ENCODE measurements at places on chromosomes 7 and 10.

GRCh38 chr7:5594616-5595544 is 171.2 kb upstream of the TNRC18 start:
- peak; percentile 80 for DNase-seq

DNA sequence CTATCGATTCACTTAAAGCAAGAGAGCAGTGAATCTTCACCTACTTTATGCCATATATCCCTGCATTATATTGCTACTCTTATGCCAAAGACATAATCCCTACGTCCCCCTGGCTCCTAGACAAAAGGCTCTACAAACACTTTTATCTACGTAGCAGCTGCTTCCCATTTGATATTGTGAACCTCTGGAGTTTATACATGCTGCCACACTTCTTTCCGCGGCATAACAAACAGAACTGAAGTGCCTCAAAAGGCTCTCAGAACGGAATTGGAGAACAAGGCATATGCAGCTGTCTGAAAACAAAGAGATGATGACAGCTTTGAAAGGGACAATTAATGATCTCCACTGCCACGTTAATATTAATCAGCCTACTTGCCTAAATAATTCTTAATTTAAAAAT is 985.6 kb upstream of the LRRN3 start:
- no peak for DNase-seq

GRCh38 chr7:101167645-101168411 is 2.5 kb upstream of the VGF start:
- DNase-seq, result no peak

- DNase-seq, result no peak
Observed at GRCh38 chr10:1274111-1274661, 218.0 kb downstream of the WDR37 start.

- peak; percentile 12 for DNase-seq
Observed at GRCh38 chr7:135493362-135493761, 16.5 kb downstream of the CNOT4 start.

DNA sequence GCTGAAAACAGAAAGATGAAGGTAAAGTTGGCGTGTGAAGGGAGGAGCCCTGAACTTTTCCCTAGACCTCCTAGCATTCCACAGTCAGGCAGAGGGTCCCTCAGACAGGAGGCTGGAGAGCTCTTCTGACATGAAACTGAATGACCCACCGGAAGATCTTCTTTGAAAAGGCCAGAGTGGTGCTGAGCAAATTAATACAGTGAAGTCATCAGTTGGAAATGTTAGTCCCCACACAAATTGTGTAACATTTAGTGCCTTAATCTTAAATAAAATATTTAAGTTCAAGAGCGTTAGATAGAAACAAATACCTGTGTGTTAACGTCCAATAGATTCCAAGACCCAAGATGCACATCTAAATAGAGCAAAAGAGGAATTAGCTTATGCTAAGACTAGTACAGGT is 49.0 kb upstream of the WNT16 start:
- no peak for DNase-seq

- DNase-seq, result no peak
Observed at GRCh38 chr10:5068274-5068984, 25.8 kb upstream of the AKR1C3 start.

GRCh38 chr7:99734987-99735386 is at the start of gene CYP3A7:
CYP3A7 (minus strand) TSS chr7:99735196; CDS start chr7:99735093, 103 bp downstream.
- DNase-seq, result no peak

GRCh38 chr10:82071231-82071630 is 196.2 kb downstream of the NRG3 start:
- no peak for DNase-seq

DNA sequence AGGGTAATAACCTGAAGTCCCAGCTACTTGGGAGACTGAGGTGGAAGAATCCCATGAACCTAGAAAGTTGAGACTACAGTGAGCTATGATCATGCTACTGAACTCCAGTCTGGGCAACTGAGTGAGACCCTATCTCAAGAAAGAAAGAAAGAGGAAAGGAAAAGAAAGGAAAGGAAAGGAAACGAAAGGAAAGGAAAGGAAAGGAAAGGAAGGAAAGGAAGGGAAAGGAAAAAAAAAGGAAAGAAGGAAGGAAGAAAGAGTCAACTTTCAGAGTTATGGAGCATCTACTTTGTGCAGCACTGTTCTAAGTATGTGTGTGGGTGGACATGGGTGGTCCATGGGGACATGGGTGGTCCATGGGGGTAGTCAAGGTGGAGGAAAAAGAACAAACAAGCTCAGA is 24.1 kb upstream of the R3HCC1L start:
- no peak for DNase-seq

DNA sequence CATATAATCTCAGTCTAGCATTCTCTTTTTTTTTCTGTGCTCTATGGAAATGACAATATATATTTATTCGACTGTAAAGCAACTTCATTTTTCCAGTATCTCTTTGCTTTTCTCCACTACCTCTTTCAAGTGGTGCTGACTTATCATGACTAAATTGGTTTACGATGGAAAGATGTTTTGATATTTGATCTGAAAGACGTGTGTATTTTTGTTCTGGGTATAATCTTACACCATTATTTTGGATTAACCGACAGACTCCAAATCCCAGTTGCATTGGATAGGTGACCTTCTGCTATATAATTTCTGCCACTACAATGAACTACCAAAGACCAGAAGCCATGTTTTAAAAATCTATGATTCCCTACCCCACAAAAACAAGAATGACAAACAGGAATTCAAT is 380.5 kb upstream of the NFE2L3 start:
- DNase-seq, result no peak

GRCh38 chr10:104774234-104774633 is 133.1 kb downstream of the SORCS3 start:
- no peak for DNase-seq

GRCh38 chr10:63977329-63977923 is 456.2 kb downstream of the REEP3 start:
- peak; percentile 68 for DNase-seq

DNA sequence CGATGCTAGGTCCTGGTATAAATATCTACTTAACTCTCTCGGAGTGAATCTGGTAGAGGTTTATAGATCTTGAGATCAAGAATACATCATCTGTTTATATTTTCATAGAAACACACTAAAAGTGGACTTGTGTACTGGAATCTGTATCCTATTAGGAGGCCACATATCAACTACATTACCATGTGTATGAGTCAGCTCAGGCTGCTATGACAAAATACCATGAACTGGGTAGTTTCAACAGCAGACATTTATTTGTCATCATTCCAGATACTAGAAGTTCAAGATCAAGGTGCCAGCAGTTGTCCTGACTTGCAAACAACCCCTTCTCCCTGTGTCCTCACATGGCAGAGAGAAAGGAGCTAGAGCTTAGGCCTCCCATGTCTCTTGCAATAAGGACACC is 113.9 kb upstream of the PFKP start:
- no peak for DNase-seq

DNA sequence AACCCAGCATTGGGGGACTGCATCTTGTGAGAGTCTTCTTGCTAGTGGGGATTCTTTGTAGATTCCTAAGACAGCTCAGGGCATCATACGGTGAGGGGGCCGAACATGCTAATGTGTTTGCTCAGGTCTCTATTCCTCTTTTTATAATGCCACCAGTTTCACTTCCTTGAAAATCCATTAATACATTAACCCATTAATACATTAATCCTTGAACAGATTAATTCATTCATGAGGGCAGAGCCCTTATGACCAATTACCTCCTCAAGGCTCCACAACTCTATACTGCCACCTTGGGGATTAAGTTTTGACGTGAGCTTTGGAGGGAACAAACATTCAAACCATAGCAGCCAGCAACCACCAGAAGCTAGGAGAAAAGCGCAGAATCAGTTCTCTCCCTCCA is 67.2 kb upstream of the POT1 start:
- peak; percentile 34 for DNase-seq

DNA sequence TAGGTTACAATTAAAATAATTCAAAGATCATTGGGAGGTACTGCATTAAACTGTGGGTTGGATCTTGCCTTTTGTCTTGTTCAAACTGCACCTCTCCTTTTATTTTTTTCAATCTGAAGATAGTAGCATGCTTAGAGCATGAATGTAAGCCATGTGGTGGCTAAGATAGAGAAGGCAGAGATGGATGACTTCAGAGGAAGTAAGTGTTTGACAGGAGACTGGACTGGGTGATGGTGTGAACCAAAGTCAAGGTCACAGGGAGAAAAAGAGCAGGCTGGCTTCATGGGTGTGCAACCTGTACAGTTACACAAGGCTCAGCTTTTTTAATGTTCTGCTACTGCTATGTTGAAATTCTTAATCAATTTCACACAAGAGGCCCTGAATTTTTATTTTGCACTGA is 85.6 kb downstream of the ZEB1 start:
- DNase-seq, result no peak

- peak; percentile 3 for DNase-seq
Observed at GRCh38 chr7:113217314-113217713, 99.0 kb upstream of the SMIM30 start.

- peak; percentile 12 for DNase-seq
Observed at GRCh38 chr10:129808092-129808983, 155.7 kb downstream of the EBF3 start.

GRCh38 chr7:3710122-3710521 is 409.1 kb downstream of the SDK1 start:
- no peak for DNase-seq

GRCh38 chr7:51817694-51818225 is 501.2 kb upstream of the COBL start:
- no peak for DNase-seq

All from A673 (cell line).